ENCODE measurements at places on chromosomes 7 and 10.

DNA sequence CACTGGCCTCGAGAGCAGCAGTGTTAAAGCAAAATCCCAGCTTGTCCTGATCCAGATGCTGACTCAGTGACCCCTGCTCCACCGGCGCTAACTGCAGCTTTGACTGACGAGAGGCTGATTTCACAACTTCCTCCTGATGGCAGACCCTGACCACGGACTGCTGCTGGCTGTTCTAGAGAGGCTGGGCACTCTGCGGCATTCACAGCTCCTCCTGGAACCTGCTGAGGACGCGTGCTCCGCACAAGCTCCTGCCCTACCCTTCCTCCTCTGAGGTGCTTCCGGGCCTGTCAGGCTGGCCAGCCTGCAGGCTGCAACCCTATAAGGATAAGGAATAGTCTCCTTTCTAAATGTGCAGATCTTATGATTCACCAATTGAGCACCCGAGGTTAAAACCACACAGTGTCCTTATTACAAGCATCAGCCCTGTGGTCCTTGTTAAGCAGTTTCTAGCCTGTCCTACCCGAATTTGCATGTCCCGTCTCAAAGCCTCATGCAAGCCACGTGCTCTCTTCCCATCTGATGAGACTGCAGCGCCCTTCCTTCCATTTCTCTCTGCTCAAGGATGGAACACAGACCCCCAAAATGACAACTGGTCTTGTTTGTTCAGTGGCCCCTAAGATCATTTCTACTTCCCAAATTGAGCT, 35.5 kb upstream of the NCAPG2 start:
- no peak for DNase-seq

DNA sequence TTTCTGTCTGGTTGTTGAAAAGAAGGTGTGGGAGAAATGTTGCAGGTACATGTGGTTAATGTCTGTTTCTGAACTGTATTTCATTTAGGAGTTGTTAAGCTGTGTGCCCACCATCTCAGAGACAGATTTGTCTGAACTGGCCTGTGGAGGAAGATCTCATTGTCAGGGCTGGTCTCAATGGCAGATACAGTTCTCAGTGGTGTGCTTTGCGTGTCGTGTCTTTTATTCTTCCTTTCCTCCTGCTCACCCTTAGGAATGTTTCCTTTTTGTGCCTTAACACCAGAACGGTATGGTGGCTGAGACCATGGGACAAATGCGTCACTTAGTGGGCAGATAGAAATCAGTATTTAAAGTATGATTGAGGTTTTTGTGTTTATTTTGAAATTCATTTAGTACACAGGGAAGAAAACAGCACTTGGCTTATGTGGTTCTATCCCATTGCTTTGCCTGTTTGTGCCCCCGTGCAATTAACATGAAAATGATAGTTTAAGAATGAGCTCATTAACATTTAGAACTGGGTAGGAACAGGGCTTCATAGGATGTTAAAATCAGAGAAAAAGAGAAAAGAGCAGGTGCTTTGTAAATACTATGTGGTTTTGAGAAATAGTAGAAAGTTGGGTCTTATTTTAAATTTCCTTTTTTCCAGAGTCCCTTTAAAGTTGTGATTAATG, 112.6 kb downstream of the AUTS2 start:
- DNase-seq, result no peak

DNA sequence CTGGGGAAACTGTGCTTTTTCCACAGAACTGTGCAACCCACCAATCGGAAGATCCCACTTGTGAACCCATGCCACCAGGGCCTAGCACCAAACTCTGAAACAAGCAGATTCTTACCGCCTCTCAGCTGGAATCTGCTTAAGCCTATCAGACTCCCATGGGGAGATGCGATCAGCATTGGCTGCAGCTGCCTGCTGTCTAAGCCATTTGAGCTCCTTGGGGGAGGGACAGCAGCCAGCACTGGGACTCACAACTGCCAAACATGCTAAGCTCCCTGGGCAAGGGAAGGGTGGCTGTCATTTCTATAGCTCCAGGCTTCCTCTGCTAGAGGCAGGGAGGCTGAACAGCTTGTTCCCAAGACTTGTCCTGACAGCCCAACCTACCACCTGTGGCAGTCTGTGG, 283.8 kb downstream of the CDK14 start:
- DNase-seq, result no peak

- DNase-seq, result no peak
Measured at GRCh38 chr10:107019154-107019553, 145.4 kb downstream of the SORCS1 start.

GRCh38 chr7:108660465-108660864, 90.8 kb downstream of the DNAJB9 start:
- no peak for DNase-seq

- no peak for DNase-seq
Measured at GRCh38 chr10:15043674-15044073, at the start of gene OLAH. TSS of gene OLAH (plus strand) at chr10:15043943. CDS start at chr10:15047289, 3,346 bp downstream.

- no peak for DNase-seq
Measured at GRCh38 chr7:157540020-157540419, 203.2 kb downstream of the DNAJB6 start.

- DNase-seq, result no peak
Measured at GRCh38 chr10:23897267-23897666, 311.7 kb upstream of the KIAA1217 start.

- no peak for DNase-seq
Measured at GRCh38 chr7:105916603-105917002, 40.2 kb upstream of the ATXN7L1 start.

DNA sequence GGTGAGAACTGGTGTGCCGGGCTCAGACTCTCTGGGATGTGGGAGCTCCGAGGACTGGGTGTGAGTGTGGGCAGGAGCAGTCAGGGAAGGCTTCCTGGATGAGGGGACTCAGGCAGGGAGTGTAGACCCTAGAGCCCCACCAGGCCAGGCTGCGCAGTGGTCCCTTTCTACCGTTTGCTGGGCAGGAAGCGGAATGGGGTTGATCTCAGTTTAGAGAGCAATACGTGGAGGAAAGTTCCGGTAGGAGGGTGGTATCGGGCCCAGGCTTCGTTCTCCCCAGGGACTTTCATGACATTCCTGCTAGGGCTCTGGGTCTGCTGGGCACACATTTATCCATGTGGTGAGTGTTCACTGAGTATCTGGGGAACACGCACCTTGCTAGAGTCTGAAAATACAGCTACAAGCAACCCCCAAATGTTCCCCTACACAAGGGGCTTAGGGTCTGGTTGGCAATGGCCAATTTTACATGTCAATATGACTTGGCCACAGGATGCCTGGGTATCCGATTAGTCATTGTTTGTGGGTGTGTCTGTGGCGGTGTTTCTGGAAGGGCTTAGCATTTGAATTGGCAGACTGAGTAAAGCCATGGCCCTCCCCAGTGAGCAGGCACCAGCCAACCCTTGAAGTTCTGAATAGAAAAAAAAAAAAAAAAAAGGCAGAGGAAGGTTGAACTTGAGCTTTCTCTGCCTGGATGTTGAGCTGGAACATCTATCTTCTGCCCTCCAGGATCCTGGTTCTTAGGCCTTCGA, 20.8 kb downstream of the GHRHR start:
- DNase-seq, result no peak

GRCh38 chr10:125260260-125260659, 99.9 kb upstream of the CTBP2 start:
- no peak for DNase-seq

DNA sequence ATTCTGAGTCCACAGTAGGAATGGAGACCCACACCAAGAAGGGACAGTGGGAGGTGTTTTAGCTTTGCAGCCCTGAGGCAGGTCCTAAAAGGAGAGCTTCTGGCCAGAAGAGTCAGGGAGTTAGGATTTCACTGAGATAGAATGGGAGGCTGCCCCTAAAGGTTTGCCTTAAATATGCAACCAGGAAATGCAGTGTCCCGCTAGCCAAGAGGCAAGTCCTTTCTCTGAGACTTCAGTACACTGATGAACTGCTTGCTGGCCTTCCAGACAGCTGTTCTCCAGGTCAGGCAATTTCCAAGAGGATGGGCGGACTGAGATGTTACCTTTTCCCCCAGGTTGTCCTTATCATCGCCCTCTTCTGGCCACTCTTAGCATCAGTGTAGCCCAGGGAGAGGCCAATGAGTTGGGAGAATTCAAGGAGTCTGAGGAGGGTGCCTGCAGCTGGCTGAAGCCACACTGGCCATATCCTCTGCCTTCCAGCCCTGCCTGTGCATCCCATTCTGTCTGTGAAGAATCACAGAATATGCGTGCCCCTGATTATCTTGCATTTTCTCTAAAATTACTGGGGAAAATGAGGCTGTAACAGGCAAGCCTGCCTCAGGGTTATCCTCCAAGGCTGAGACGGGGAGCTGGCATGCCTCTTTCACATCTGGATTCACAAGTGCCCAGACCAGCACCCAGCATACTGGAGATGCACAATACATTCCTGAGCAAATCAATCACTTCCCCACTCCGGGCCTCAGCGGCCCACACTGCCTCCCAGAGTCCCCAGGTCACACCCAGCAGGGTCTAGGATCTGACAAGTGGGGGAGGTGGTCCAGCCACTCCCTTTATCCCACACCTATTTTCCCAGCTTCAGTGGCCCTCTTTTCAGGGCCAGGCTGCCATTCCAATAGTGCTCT, 2.4 kb downstream of the TLL2 start:
- no peak for DNase-seq

- no peak for DNase-seq
Measured at GRCh38 chr10:9922126-9922870, 1095.4 kb upstream of the CELF2 start.

GRCh38 chr7:55775051-55775420, 87.5 kb downstream of the SEPTIN14 start:
- no peak for DNase-seq

- no peak for DNase-seq
Measured at GRCh38 chr10:30455816-30456215, 21.8 kb downstream of the MAP3K8 start.

DNA sequence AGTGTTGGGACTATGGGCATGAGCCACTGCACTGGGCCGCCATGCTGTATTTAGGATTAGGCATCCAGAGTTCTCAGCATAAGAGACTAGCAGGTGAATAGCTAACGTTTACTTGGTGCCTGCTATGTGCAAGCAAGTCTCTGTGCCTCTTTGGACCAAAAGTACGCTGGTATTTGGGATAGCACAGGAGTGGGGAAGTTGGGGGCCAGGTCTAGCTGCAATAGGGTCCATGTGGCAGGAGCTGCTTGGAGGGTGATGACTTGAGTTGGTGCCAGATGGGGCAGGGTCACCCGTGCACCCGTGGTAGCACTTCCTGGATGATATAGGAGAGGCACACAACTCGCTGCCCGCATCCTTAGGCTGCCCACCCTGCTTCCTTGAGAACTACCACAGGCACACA, 22.4 kb downstream of the NACAD start:
- no peak for DNase-seq

- DNase-seq, result no peak
Measured at GRCh38 chr7:500521-501420, 18.9 kb downstream of the PDGFA start.

- DNase-seq, result no peak
Measured at GRCh38 chr10:18303851-18304801, 163.9 kb downstream of the CACNB2 start.

DNA sequence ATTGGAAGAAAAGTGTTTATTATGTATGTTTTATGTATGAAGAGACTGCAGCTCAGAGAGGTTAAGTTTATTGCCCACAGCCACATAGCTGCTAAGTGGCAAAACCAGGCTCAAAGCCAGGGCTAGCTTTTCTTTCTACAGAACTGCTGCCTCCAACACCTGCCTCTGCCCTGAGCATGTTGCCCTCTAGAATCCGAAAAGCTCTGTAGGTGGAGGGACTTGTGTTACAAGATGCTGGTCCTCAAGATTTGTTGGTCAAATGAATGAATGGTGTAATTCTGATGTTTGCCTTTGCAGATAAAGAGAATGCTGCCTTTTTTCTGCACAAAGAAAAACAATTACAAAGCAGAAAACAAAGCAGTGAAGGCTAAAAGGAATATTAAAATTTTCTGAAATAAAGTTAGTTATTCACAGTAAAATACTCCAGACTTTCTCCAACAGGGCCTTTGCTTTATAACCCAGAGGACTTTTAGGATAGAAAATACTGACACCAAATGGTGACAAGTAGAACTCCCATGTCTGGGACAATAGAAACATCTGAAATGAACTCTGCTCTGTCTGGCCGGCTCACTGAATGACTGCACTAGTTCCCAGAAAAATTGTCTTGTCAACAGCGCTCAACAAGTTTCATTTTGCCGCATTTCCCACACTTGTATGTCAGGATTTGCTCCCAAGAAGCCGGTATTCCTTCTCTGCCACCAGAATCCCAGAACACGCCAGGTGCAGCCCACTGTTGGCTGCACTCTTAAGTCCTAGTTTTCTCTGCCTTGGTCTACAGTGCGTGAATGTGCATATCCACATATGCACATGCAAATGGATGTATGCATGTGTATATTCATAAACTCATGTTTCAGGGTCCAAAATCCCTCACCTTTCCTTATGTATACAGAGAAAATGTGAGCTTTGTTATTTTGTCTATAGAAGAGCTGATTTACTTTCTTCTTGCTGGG, 11.0 kb upstream of the DNTT start:
- no peak for DNase-seq

DNA sequence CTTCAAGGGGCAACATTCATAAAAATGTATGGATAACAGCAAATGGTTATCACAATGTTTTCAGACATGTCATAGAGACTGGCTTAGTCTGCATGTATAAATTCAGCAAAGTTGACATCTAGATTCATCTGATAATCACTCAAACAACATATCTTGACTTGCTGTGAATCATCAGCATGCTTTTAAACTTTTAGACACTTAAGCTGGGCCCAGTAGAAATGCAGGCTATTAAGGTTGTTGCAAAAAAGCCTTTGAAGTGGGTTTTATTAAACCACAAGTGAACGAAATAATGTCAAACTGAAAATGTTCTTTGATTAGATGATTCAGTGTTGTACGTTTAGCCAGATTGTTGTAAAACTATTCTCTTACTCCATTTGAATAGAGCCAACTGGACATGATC, 759.6 kb downstream of the NXPH1 start:
- no peak for DNase-seq

- DNase-seq, result no peak
Measured at GRCh38 chr10:64039198-64039597, 518.0 kb downstream of the REEP3 start.

All from activated T-cell treated with anti-CD3 and anti-CD28 coated beads for 4 hours (primary cell).